ENCODE measurements at places on chromosomes 13 and 19.

DNA sequence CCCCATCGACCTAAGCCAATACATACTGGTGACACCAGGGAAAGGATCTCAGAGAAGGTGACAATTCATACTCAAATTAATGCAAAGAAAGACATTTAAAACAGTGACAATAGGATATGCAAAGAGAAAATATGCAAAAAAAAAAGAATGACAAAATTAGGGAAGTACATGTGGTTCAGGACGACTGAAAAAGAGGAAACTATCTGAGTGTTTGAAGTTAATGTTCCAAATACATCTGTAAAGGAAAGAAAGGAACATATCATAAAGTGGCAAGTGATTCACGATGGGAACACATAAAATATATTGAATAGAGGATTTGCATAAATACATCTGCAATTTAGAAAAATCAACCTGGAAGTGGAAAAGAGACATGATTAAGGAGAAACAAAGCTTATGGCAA is 441.4 kb downstream of the SLITRK5 start:
- DNase-seq: no peak

DNA sequence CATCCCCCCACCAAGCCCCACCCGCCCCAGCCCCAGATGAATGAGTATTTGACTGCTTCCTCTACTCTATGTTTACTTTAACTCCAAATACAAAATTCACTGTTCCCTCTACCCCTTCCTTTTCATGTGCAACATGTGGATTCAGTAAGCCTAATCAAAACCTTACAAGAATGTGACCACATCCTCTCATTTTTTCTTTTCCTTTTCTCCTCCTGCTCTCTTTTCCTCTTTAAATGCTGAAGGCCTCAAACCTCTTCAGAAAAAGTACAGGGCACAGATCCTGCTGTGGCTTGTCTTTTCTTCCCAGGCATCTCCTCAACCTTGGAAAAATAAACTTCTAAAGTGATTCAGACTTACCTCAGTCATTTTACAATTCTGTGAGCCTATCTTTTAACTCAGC is 119.0 kb downstream of the MYCBP2 start:
- DNase-seq: no peak

- no peak for DNase-seq
Observed at GRCh38 chr13:39099231-39099630, 61.0 kb downstream of the NHLRC3 start.

DNA sequence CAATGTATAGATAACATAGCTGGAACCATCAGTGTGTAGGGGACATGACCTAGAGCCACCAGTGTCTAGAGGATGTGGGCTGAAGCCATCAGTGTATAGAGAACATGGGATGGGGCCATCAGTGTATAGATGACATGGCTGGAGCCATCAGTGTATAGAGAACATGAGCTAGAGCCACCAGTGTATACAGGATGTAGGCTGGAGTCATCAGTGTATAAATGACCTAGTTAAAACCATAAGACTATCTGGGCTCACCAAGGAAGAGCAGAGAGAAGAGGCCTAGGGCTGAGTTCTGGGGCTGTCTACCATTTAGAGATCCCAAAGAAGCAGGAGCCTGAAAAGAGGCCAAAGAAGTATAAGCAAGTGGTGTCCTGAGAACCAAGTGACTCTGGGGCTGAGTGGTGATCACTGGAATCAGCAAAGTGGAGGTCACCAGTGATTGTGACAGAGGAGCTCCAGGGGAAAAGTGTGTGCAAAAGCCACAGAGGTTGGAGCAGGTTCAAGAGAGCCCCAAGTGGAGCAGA is 41.0 kb downstream of the RFX2 start:
- DNase-seq: no peak

GRCh38 chr13:49622174-49622946 is 5.9 kb upstream of the ARL11 start:
- DNase-seq: no peak

DNA sequence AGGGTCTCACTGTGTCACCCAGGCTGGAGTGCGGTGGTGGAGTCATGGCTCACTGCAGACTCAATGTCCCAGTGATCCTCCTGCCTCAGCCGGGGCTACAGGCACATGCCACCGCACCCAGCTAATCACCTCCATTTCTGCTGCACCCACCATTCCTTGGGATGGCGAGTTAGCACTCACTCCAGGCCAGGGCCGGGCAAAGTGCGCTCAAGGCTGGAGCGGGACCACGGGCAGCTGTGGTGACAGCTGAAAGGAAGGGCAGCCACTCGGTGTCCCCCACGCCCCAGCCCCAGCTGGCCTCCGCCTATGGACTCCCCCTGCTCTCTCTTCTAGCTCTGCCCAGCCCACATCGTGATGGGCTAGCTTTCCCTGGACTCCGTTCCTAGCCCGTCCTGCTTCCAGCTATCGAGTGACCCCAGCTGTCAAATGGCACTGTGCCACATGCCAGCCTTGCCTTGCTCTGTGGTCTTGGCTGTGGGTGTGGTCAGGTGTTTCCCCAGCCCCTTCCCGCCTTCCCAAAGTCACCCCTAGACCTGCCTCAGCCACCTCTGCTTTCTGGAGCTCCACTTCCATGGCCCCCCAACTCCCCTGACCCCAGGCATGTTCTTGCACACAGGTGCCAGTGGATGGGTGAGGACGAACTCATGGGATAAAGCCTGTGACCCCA is 4.1 kb downstream of the MICOS13 start:
- DNase-seq: no peak

GRCh38 chr19:19475849-19476828 is 39.2 kb downstream of the TSSK6 start:
- no peak for DNase-seq

DNA sequence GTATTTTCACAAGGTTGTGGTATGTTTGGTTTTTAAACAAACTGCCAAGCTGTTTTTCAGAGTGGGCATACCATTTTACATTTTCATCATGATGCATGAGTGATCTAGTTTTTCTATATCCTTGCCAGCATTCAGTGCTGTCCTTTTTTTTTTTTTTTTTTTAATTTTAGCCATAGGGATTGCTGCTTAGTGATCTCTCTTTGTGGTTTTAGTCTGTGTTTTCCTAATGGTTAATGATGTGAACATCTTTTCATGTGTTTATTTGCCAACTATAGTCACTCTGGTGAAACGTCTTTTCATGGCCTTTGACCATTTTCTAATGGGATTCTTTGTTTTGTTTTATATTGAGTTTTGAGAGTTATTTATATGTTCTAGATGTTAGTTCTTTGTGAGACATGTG is 59.7 kb downstream of the SHISA2 start:
- DNase-seq: no peak

- no peak for DNase-seq
Observed at GRCh38 chr19:29315556-29316190, 102.7 kb upstream of the UQCRFS1 start.

GRCh38 chr13:26021956-26022355 is 29.9 kb downstream of the SHISA2 start:
- no peak for DNase-seq

DNA sequence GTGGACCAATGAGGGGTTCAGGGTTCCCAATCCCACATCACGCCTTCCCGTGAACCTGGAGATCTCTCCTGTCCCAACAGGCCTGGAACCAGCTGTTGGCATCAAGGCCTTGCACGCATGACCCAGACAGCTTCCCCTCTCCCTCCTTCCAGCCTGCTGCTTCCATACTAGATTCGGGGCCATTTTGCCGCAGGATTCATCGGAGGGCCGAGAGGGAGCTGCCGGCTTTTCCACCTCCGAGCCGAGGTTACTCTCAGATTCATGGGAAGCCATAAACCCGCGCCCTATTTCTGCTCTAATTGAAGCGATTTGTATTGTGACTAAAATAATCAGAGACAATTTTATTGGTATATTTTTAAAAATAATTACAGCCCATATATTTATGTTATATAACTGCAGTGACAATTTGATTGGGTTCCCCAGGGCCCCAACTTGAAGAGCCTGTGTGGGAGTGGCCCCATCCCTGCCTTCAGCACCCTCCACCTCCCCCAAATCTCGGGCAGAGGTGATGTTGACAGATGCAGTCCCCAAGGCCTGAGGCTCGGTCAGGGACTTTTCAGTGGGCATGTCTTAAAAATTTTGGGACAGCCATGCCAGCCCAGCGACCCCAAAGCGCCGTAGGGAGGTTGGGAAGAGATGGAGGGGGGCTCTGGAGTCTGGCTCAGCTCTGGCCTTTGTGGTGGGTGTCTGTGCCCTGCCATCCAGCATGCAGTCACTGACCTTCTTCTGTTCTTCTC is 30.8 kb upstream of the PEPD start:
- DNase-seq: no peak

Data from neuronal stem cell (in vitro differentiated cells).